AG08396 (cell line): ENCODE measurements at places on chromosomes 12 and 14.
A peak's percentile ranks its signal among the peaks of the same experiment; 100 is the strongest.

DNA sequence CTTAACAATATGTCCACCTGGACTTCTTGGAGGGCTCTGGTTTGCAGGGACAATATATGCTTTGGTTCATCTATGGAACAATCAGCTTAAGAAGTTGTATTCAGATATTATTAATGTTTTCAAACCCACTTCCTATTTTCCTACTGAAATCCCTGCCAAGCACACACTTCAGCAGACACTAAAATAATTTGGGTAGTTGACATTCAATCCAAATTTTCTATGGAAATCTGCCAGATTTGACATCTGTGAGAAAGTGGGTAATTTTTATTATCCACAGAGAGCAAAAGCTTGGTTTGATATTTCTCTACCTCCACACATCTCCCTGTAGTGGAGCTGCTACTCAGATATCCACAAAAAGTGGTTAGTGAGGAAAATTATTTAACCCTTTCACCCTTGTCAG lies 378.8 kb upstream of the SOX5 start:
- DNase-seq = no peak

DNA sequence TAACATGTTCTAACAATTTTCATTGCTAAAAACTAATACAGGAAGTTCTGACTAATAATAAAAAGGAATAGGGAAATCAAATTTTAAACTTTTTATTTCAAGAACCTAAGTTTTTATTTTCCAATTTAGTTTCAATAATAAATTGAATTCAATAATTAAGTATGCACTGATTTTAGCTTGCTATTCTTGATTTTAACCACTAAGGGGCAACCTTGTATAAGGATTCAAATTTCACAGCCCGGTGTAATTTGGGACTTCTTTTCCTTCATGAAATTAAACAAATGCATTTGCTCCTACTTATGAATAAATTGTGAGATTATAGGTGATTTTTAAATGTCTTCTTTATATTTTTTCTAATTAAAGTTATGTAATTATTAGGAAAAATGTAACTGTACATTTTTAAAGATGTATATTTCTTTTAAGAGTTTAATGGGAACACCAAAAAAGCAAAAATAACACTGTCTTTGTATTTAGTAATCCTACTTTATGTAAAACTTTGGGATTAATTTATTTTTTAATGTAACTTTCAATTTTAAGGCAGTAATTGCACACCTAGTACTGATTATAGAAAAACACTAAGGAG lies 241.4 kb upstream of the PDZRN4 start:
- peak; percentile 3 for DNase-seq

DNA sequence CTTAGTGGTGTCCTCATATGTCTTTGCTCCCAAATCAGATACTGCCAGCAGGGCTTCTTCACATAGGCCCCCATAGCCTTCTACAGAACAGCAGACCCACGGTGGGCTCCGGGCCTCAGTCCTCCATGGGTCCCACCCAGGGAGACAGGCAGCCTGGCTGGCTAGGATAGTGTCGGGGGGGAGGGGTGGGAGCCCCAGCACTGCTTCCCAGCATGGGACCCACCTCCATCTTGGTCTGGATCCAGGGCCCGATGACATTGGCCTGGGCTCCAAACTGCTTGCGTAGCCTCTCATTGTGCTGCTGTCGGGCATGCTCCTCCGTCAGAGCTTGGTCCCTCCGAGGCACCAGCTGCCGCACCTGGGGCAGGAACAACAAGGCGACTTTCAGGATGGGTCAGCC lies 89.4 kb upstream of the ZFP36L1 start:
- no peak for DNase-seq

GRCh38 chr14:95516554-95517181 lies at the start of gene SYNE3:
Gene SYNE3 (minus strand): TSS chr14:95516650. CDS start chr14:95475821, 40,829 bp downstream.
- peak; percentile 90 for DNase-seq

- no peak for DNase-seq
Measured at GRCh38 chr12:99138393-99138792, 493.3 kb downstream of the APAF1 start.

DNA sequence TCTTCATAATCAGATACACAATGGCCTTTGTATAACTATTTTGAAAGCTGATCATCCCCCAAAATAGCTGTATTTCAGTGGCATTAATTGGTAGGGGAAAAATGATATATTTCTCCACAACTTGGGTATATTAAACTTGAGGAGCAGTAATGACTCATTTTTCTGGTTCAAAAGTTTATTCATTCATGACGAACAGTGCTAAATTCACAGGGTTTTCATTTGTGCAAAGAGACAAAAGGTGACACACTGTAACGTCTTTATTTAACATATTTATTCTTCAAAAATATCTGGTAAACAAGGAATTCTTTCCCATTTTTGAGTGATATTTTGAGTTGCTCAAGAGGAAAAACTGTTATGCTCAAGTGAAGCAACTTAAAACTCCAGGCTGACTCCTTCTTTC lies 415.5 kb upstream of the SOX5 start:
- no peak for DNase-seq

GRCh38 chr12:21607701-21608100 lies 3.1 kb upstream of the GYS2 start:
- DNase-seq = no peak

DNA sequence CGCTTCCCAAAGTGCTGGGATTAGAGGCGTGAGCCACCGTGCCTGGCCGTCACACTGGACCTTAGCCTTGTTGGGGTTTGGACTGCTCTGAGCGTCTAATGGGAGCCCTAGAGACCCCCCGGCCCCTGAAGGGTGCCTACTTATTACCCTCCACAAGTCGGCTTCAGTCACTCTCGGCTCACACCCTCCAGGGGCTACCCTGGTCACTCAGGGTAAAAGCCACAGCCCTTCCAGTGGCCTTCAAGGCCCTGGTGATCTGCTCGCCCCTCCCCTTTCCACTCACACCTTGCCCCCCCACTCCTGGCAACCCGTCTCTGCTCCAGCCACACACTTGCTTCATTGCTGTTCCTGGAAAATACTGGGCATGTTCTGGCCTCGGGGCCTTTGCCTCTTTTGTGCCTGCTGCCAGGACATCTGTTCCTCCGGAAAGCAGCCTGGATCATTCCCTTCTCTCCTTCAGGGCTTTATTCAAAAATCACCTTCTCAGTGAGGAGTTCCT lies 3.6 kb upstream of the MORN3 start:
- DNase-seq = no peak

- no peak for DNase-seq
Measured at GRCh38 chr14:105862581-105863239, 336.3 kb downstream of the TMEM121 start.

GRCh38 chr12:14611640-14612203 lies 44.0 kb upstream of the PLBD1 start:
- DNase-seq = no peak

DNA sequence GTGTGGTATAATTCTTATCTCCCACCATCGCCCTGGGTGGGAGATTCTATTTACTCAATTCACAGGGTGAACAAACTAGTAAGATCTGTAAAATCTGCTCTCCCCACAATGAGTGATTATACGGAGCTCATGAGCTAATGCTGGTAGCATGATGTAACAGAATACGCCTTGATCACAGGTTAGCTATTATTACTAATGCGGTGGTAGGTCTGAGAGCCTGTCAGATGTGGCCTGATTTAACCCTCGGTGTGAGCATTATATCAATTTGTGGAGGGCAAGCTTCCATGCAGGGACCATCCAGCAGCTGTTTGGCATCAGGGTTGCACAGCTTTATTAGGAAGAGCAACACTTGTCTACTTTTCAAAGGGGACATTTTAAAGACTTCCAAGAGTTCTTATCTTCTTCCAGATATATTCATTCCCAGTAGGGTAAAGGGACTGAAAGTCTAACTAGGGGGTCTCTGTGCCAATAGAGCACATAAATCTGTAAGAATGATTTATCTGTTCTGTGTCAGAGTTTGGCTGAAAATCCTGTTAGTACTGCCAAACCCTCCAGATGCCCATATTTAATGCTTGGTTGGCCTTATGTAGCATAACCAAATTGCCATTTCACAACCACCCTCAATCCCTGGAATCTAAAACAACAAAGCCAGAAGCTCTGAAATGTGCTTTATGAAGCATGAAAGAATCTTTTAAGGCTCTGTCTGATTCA lies 18.7 kb downstream of the TSHR start:
- no peak for DNase-seq

GRCh38 chr12:75545636-75546035 lies 34.2 kb upstream of the KRR1 start:
- no peak for DNase-seq

GRCh38 chr12:110050927-110051326 lies 2.6 kb upstream of the C12orf76 start:
- DNase-seq = no peak

- DNase-seq = peak; percentile 79
Measured at GRCh38 chr12:108305520-108305919, 33.6 kb downstream of the CMKLR1 start.

- DNase-seq = no peak
Measured at GRCh38 chr12:85156569-85156968, 120.4 kb downstream of the LRRIQ1 start.

DNA sequence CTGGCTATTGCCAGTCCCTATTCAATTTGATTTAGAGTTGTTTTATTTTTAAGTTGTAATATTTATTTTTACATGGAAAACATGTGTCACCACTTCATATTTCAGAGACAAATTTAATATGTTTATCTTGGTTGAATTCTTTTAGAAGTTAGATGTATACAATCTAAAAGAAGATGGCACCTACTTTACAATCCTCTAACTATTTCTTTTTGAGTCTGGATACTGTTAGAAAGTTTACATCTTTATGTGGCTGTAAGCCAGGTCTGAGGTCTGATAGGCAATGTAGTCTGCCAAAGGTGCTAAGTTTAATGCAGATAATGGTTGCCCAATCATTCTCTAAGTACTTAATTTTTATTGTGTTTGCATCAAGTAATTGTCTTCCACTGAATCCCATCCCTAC lies 7.2 kb upstream of the LMO3 start:
- DNase-seq = no peak

GRCh38 chr12:34302131-34302885 lies 280.0 kb downstream of the ALG10 start:
- DNase-seq = no peak

DNA sequence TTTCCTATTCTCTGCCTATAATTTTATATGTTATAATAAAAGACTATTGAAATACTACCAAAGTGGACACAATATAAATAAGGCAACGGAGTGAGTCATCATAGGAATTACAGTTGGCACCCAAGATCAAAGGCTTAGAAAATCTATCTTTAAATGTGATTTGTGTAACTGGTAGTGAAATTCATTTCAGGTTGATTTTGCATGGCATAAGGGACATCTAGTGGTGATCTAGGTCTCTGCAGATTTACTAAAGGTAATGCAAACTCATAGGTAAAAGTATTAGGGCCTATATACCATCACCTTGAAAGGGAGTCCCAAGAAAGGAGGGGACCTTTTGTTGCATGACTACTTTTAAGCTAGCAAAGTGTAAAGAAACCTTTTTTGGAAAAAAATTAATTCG lies 527.2 kb downstream of the NRXN3 start:
- peak; percentile 17 for DNase-seq

DNA sequence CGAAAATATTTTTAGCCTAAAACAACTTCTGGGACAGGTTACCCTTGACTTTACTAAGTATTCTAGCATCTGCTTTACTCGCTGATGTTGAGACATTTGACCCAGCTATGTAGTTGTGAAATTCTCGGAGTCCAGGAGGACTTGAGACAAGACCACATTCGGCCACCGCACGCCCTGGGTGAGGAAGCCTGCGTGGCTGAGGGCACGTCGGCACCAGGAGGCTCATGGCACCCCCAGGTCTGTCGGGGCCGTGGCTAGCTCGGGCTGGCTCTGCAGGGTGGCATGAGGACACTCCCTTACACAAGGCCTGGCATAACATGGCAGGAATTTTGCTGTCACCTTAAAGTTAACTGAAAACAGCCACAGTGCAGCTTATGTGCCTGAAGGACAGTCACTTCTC lies 58.1 kb upstream of the MMP17 start:
- DNase-seq = no peak

DNA sequence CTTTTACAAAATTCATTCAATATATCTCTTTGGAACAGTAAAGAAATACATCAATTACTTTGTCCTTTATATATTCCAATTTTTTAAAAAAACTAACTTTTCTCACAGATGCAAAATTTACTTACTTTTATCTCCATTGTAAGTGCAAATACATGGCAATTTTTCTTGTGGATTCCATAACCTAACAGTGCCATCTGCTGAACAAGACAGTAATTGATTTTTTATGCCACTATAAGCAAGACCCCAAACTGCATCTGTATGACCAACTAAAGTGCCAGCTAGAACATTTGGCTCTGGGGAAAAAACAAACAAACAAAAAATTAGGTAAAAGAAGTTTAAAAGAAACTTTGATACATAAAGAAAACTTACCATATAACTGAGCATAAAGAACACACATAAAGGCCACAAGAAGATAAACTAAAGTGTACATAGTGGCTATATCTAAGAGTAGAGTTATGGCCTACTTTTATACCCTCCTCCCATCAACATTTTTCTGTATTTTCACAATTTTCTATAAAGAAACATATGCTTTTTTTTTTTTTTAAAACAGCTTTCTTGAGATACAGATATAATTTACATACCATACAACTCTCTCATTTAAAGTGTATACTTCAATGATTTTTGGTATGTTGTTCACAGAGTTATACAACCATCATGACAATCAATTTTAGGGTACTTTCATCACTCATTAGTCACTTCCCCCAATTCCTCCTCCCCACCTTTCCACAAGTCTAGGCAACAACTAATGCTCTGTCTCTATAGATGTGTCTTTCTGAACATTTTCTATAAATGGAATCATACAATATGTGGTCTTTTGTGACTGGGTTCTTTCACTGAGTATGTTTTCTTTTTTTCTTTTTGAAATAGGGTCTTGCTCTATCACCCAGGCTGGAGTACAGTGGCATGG lies 32.6 kb downstream of the COCH start:
- DNase-seq = no peak

- DNase-seq = no peak
Measured at GRCh38 chr14:67579040-67579439, 21.0 kb downstream of the PIGH start.

GRCh38 chr14:25247609-25248008 lies 197.7 kb upstream of the STXBP6 start:
- DNase-seq = no peak

DNA sequence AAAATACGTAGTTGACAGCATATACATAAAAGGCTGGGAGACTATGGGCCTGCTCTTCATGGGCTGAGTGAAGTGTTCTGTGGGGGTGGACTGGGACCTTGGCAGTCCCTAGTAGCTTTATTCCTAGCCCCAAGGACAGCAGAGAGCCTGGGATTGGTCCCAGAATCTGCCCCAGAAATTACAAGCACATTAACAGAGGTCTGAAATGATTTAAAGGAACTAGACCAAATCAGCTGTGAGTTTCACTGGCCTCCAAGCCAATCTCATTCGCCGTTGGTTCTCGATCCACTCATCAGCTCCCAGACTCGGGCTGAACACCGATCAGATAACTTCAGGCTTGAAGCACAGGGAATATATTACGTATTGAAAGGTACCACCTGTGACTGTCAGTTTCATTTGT lies 77.0 kb upstream of the PSMC1 start:
- no peak for DNase-seq

GRCh38 chr12:91732086-91732485 lies 413.6 kb downstream of the BTG1 start:
- DNase-seq = peak; percentile 10
